Stimulated activated CD4-positive, alpha-beta T cell treated with anti-CD3 and anti-CD28 coated beads, Interleukin-2, amount 100 ng/mL, for 48 hours (primary cell): ENCODE measurements at places on chromosomes 6 and 20.

GRCh38 chr6:149008741-149009140 lies 261.9 kb downstream of the UST start:
- no peak for DNase-seq

GRCh38 chr6:3782876-3783832 lies 31.6 kb upstream of the PXDC1 start:
- DNase-seq: no peak

- no peak for DNase-seq
Measured at GRCh38 chr20:40648210-40649072, 40.6 kb downstream of the MAFB start.

- DNase-seq: no peak
Measured at GRCh38 chr6:56649053-56649769, 6.5 kb upstream of the DST start.

- no peak for DNase-seq
Measured at GRCh38 chr6:5425267-5425666, 164.0 kb downstream of the FARS2 start.

DNA sequence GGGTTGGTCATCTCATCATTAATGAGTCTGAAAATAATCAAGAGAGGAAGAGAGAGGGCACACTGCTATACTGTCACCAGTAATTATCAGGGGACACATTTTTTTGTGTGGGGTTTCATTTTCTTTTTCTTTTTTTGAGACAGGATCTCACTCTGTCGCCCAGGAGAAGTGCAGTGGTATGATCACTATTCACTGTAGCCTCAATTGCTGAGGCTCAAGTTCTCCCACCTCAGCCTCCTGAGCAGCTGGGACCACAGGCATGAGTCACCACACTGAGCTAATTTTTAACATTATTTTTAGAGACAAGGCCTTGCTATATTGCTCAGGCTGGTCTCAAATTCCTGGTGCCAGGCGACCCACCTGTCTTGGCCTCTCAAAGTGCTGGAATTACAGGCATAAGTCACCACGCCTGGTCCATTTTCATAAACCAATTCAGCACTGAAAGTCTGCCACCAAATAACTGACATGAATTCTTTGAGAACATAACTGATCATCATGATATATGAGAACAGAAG lies 43.3 kb downstream of the EPHA7 start:
- DNase-seq: no peak

DNA sequence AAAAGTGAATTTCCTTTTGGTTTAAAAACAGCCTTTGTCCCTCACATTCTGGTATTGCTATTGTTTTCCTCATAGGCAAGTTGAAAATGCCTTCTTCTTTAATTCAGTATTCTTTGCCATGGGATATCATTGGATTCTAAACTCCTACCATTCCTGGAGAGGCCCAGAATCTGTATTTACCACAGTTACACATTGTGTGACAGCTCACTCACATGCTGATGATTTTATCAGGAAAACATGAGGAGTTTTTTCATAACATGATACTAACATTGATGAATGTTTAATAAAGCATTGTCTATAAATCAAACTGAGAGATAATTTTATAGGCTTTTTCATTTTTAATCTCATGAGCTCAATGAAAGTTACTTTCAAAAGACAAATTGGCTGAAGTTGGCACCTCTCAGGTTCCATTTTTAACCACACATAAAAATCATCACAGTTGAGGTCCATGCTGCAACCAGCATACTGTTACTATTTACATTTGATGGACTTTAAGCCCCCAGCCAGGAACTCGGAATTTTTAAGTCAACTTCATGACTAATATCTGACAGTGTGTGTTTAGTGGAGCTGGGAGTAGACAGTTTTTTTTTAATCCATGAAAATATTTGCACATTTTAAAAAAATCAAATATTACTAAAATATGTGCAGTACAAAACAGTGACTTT lies 82.8 kb downstream of the FAM83B start:
- no peak for DNase-seq

- no peak for DNase-seq
Measured at GRCh38 chr20:48763216-48763914, 64.4 kb downstream of the PREX1 start.

DNA sequence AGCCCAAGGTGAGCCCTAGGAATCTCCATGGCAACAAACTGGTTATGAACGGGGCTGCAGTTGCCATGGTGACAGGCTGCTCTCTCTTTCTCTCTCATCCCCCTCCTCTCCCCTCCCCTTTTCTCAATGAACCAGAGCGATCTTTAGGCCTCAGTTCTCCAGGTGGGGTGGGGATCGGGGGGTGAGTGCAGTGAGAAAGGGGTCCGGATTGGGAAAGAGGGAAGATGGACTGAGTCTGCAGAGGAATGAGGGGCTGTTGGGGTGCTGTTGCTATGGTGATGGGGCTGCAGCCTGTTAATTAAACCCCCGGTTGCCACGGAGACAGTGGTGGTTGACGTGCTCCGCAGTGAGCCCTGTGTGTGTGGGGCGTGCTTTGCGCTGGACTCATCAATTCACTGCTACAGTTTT lies 3.6 kb upstream of the SLC12A5 start:
- no peak for DNase-seq

- no peak for DNase-seq
Measured at GRCh38 chr20:32920530-32921298, 62.0 kb downstream of the EFCAB8 start.

- no peak for DNase-seq
Measured at GRCh38 chr6:39003492-39003891, 45.1 kb upstream of the GLP1R start.

DNA sequence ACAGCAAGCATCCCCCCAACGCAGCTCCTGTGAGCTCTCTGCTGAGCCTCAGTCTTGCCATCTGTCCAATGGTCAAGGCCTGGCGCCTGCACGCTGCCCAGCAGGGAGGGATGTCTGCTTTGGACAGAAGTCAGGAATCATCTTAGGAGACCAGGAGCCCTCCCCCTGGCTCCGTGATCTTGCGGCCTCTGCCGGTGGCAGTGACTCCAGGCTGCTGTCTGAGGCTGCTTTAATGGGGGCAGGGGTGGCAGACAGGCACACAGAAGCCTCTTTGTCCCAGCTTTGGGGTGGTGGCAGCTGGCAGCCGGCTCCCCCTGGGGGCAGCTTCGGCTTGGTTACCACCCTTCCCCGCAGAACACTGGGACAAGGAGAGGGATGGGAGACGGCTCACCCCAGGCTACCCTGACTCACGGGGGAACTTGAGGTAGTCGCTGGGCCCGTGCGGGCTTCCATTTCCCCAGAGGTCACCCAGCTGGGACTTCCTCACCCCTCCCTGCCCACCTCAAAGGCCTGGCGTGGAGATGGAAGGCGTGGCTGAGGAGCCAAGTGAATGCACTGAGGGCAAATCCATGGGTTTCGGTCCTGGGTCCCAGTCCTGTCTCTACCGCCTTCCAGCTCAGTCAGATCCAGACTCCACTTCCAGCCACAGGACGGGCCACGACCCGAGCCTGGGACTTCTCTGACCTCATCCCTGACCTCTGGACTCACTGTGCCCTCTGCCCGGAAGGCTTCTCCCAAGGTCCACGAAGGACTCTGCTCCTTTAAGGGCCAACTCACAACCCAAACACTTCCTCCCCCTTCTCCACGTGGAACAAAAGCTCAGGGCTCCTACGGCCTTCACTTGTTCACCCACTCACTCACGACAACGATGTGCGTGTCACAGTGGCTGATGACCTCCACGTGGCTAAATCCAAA lies 14.8 kb downstream of the PEDS1 start:
- no peak for DNase-seq

GRCh38 chr6:12223383-12223782 lies 66.8 kb upstream of the EDN1 start:
- DNase-seq: no peak

DNA sequence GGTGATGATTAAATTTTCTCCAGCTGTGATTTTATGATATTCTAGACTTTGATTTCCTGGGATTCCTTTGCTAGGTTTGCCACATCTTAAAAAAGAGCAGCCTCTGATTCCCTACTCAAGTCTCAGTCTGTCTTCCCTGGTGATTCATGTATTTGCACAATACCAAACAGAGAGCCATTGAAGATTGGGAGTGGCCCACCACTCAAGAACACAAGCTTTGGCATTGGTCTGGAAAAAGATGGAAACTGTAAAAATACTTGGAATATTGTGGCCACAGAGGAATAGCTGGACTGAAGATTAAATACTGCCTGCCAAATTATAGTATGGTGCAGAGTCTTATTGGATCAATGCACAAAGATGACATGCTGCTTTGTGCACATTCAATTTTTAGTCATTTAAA lies 32.9 kb downstream of the PTCHD4 start:
- no peak for DNase-seq
